ENCODE measurements at places on chromosomes 16 and 17. TPM values are rescaled to one million over a fixed set of nuclear protein-coding genes. Genes with fewer than 3 reads are reported as not detected.

Gene EMP2
- total RNA-seq, result not detected

Gene SEC14L5
- 0.93 TPM for total RNA-seq

Gene ZMYND15
- total RNA-seq, result 0.93 TPM

Gene DPH1
- total RNA-seq, result 65.2 TPM

Gene ANKS4B
- not detected for total RNA-seq

Gene YPEL2
- 33.5 TPM for total RNA-seq

Gene CDIP1
- 37.9 TPM for total RNA-seq

Gene FSCN2
- total RNA-seq, result 1.0 TPM

Gene PRAC2
- total RNA-seq, result not detected

Gene CCL4
- total RNA-seq, result 360 TPM
